ENCODE measurements at places on chromosomes 2 and 18. TPM values are rescaled to one million over a fixed set of nuclear protein-coding genes. Genes with fewer than 3 reads are reported as not detected.
A peak's percentile ranks its signal among the peaks of the same experiment; 100 is the strongest.

- H3K36me3 ChIP-seq = peaks cover 23% of the 10 kb centered on the region
- no peaks in the 10 kb centered on the region for H3K27me3 ChIP-seq
- H3K27ac ChIP-seq = peak overlapping the region; percentile 80
- H3K4me1 ChIP-seq = peaks cover 35% of the 10 kb centered on the region
- no peak overlapping the region for H3K4me3 ChIP-seq
These were observed 110.6 kb downstream of the ZNF532 start for GRCh38 chr18:58975296-58975695.

- H3K4me3 ChIP-seq = no peak overlapping the region
- H3K27me3 ChIP-seq = no peaks in the 10 kb centered on the region
- DNase-seq = no peak
- H3K4me1 ChIP-seq = no peaks in the 10 kb centered on the region
These were observed 244.1 kb downstream of the NCKAP5 start for GRCh38 chr2:133324150-133324561.

Gene ATOH8
- 239 TPM for total RNA-seq

DNA sequence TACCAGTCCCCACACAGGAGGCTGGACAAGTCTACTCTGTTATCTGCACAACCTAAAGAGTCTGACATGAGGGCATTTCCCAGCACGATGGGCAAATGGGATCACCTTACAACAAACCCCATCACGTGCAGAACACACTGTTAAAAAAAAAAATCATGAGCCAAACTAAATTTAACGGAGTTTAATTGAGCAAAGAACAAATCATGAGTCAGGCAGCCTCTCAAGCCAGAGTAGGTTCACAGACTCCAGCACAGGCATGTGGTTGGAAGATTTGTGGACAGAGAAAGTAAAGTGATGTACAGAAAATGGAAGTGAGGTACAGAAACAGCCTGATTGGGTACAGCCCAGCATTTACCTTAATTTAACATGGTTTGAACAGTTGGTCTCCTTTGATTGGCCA, 59.9 kb downstream of the KYNU start:
- no peak overlapping the region for H3K4me3 ChIP-seq
- no peak for DNase-seq
- no peak overlapping the region for H3K27ac ChIP-seq
- no peaks in the 10 kb centered on the region for H3K27me3 ChIP-seq
- no peaks in the 10 kb centered on the region for H3K4me1 ChIP-seq
- no peaks in the 10 kb centered on the region for H3K36me3 ChIP-seq

DNA sequence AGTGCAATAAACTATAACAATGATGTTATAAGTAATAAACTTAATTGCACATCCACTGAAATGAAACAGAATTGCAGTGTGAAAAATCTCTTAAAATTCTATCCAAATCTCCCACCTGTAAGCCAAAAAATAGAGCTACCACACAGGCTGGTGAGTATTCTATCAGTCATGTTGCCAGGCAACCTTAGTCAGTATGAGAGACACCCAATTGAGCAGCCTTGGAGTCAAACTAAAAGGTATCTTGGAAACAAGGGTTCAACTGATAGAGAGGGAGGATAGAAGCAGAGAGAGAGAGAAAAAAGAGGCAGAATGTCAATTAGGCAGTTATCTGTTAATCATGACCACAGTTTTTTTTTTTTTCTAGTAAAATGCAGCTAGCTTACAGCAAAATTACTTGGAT, 45.8 kb downstream of the GALNT13 start:
- no peak overlapping the region for H3K27ac ChIP-seq
- H3K4me3 ChIP-seq = no peak overlapping the region
- no peak for DNase-seq

DNA sequence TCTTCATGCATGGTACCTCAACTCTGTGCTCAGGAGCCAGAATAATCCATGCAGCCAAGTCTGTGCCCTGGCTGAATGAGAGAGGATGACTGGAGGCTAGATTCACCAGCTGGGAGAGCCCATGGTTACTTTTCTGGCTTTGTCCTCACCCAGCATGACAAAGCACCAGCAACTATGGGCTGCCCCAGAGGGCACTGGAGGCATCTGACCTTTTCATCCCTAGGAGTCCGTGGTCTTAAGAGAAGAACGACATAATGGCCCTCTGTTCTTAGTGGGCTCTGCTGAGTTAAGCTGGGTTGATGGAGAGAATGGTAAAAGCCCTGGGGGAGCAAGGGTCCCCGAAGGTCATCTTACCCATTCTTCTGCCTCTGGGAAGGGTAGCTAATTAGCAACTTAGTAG, 54.6 kb upstream of the TNP1 start:
- no peaks in the 10 kb centered on the region for H3K36me3 ChIP-seq
- no peak overlapping the region for H3K4me3 ChIP-seq
- no peak for DNase-seq
- no peaks in the 10 kb centered on the region for H3K4me1 ChIP-seq
- no peaks in the 10 kb centered on the region for H3K27me3 ChIP-seq

GRCh38 chr18:24019641-24020331, 5.2 kb downstream of the TTC39C start:
- H3K36me3 ChIP-seq = no peaks in the 10 kb centered on the region
- DNase-seq = no peak
- H3K4me3 ChIP-seq = no peak overlapping the region
- no peaks in the 10 kb centered on the region for H3K4me1 ChIP-seq
- no peaks in the 10 kb centered on the region for H3K27me3 ChIP-seq

DNA sequence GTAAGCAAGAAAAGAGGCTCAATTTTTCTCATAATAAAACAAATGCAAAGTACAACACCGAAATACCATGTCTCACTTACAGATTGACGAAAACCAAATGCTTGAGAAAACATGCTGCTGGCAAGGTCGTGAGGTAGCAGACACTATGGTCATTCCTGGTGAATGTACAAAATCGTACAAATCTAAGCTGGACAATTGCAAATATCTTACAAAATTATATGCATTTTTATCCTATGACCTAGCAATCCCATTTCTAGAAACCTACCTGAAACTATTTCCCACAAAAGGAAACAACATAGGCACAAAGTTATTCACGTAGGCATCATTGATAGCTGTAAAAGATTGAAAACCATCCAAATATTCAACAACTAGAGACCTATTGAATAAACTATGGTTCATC, 54.0 kb downstream of the SCG2 start:
- no peak overlapping the region for H3K4me3 ChIP-seq
- H3K4me1 ChIP-seq = no peaks in the 10 kb centered on the region
- H3K36me3 ChIP-seq = no peaks in the 10 kb centered on the region
- DNase-seq = no peak
- H3K27ac ChIP-seq = no peak overlapping the region

Gene DAW1
- not detected for total RNA-seq

DNA sequence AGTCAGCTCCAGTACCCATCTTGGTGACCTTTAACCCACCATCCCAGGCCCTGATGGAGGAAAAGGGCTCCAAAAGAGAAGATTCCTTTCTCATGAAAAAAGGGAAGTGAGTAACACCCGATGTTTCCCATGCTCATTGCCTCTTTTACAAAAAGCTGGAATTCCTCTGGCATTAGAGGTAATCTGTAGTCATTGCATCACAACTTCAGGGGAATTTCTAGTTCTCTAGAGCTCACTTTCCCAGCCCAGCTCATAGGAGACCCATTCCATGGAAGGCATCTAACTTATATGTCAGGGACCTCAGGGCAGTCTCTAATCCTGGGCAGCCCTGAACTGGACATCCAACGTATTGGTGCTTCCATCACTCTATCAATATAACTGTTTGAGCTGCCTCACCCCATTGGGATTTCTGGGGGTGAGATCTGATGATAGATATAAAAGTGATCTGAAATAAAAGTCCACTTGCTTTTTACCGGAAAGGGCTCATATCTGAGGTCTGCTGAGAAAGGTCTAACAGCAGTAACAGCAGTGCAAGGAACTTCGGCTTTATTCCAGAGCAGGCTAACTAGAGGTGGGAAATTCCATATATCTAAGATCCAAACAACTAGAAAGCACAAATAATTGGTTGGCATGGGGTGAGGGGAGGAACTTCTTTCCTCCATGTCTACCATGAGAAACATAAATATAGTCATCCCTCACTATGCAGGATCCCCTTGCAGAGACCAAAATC, 106.1 kb downstream of the ETAA1 start:
- no peak overlapping the region for H3K27ac ChIP-seq
- H3K36me3 ChIP-seq = no peaks in the 10 kb centered on the region
- no peak overlapping the region for H3K4me3 ChIP-seq
- DNase-seq = no peak
- H3K4me1 ChIP-seq = no peaks in the 10 kb centered on the region
- no peaks in the 10 kb centered on the region for H3K27me3 ChIP-seq

GRCh38 chr18:45026162-45026561, 345.5 kb downstream of the SETBP1 start:
- no peak overlapping the region for H3K27ac ChIP-seq
- no peak overlapping the region for H3K4me3 ChIP-seq
- no peaks in the 10 kb centered on the region for H3K27me3 ChIP-seq
- no peaks in the 10 kb centered on the region for H3K36me3 ChIP-seq
- H3K4me1 ChIP-seq = peaks cover 8% of the 10 kb centered on the region

GRCh38 chr2:218125095-218125494, 733 bp upstream of the CXCR2 start:
- H3K36me3 ChIP-seq = no peaks in the 10 kb centered on the region
- no peaks in the 10 kb centered on the region for H3K4me1 ChIP-seq
- no peak overlapping the region for H3K4me3 ChIP-seq
- DNase-seq = no peak

- DNase-seq = no peak
- H3K4me3 ChIP-seq = no peak overlapping the region
- H3K27ac ChIP-seq = no peak overlapping the region
- no peaks in the 10 kb centered on the region for H3K27me3 ChIP-seq
- H3K36me3 ChIP-seq = no peaks in the 10 kb centered on the region
These were observed 759.1 kb downstream of the TSN start for GRCh38 chr2:122514451-122514996.

Gene FOSL2
- total RNA-seq = 185 TPM

DNA sequence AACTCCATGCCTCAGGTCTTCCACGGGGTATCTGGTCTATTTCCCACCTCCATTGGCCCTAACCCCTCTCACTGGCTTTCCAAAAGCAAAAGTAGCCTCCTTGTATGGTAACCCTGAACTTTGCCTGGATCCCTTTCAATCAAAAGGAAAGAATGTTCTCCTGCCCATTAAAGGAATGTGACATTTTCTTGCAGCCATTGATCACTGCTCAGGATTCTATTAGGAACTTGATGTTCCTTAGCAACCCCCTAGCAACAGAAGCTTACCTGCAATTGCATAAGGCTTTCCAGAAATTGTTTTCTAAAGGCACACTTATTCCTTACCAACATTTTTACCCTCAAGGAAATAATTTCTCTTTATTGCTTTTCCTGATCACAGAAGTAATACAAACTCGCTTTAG, 91.4 kb upstream of the AGAP1 start:
- no peak overlapping the region for H3K4me3 ChIP-seq
- no peaks in the 10 kb centered on the region for H3K36me3 ChIP-seq
- DNase-seq = no peak
- no peaks in the 10 kb centered on the region for H3K27me3 ChIP-seq

Gene HNRNPA3
- 32.9 TPM for total RNA-seq

- no peak for DNase-seq
- no peaks in the 10 kb centered on the region for H3K4me1 ChIP-seq
- H3K27me3 ChIP-seq = no peaks in the 10 kb centered on the region
- H3K4me3 ChIP-seq = no peak overlapping the region
- H3K36me3 ChIP-seq = no peaks in the 10 kb centered on the region
These were observed 1.7 kb upstream of the SERPINB7 start for GRCh38 chr18:63773551-63773950.

DNA sequence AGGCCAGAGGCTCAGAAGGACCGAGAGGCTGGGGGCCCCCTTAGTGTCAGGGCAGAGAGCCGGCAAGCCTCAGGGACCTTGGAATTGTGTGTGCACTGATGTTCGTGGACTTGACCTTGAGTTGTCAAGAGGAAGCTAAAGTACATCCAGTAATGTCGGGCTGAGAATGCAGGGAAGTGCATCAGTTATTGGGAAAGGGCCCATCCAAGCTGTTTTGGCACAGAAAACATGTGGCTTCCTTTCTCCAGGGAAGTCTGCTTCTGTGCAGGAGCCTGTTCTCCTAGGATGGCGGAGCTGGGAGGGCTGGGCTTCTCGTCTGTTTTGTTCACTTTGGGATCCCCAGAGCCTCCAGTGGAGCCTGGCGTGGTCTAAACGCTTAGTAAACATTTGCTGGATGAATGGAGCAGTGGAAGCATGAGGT, 23.7 kb downstream of the ATOH8 start:
- H3K36me3 ChIP-seq = peaks cover 73% of the 10 kb centered on the region
- DNase-seq = no peak
- H3K4me3 ChIP-seq = no peak overlapping the region
- H3K27ac ChIP-seq = peak overlapping the region; percentile 19

Gene KRTCAP3
- not detected for total RNA-seq

Gene PSMA8
- total RNA-seq = not detected

DNA sequence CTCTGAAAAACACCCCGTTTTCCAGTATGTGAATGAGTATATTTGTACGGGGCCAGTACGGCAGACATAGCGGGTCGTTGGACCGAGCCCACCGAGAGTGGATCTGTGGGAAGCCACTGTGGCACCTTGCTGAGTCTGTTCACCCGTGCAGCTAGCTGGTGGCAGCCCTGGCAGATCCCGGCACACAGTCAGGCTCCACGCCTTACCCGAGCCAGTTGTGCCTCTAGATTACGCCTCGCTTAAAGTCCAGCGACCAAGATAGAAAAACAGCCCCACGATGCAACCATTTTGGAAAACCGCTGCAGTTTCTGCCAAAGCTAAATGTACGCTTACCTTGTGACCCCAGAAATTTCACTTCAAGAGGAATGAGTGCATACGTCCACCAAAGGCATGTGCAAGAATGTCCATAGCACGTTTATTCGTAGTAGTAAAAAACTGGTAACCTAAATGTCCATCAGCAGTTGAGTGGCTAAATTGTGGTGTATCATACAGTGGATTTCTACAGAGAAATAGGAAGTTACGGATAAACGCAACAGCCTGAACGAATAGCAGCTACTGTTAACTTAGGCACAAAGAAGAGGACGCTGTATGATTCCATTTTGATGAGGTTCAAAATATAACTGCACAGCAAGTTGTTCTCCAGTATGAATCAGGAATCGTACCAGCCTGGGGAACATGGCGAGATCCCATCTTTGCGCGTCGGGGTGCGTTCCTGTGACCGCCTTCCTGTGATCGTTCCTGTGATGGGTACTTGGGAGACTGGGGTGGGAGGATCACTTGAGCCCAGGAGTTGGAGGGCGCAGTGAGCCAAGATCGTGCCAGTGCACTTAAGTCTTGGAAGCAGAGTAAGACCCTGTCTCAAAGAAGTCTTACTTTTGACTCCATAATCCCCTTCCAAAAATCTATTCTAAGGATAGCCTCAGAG, 688 bp upstream of the WDR33 start:
- no peaks in the 10 kb centered on the region for H3K36me3 ChIP-seq
- DNase-seq = peak; percentile 65
- H3K27me3 ChIP-seq = no peaks in the 10 kb centered on the region

GRCh38 chr2:127239395-127239794, 19.3 kb upstream of the CYP27C1 start:
- no peaks in the 10 kb centered on the region for H3K27me3 ChIP-seq
- H3K36me3 ChIP-seq = no peaks in the 10 kb centered on the region
- no peak overlapping the region for H3K27ac ChIP-seq
- no peak for DNase-seq

DNA sequence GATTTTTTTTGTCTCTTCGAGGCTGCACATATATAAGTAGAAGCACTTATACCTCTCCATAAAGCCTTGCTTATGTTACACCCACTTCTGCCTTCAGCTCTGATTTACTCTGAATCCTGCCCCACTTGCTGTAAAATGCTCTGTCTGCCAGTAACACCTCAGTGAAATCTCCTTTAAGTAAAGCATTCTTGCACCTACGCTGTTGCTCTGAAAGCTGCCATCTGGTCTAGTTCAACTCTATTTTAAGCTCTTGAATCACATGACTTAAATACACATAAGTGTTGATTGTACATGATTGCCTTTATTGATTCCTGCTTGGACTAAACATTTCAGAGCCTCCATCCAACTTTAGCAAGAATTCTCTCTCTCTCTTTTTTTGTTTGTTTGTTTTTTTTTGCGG, 609.0 kb upstream of the CELF4 start:
- no peak overlapping the region for H3K27ac ChIP-seq
- DNase-seq = no peak
- no peak overlapping the region for H3K4me3 ChIP-seq
- H3K36me3 ChIP-seq = no peaks in the 10 kb centered on the region
